ENCODE measurements at places on chromosomes 3 and 15. TPM values are rescaled to one million over a fixed set of nuclear protein-coding genes. Genes with fewer than 3 reads are reported as not detected.

PLSCR4 gene
- polyA plus RNA-seq, result 15.2 TPM

CACNA1D gene
- 18.2 TPM for polyA plus RNA-seq

SCG5 gene
- 19.0 TPM for polyA plus RNA-seq

MKRN3 gene
- 0.24 TPM for polyA plus RNA-seq

SEMA6D gene
- 30.9 TPM for polyA plus RNA-seq

SLC6A1 gene
- 1.9 TPM for polyA plus RNA-seq

GALNT15 gene
- polyA plus RNA-seq, result 1.6 TPM

NPRL2 gene
- polyA plus RNA-seq, result 35.9 TPM

FRMD4B gene
- polyA plus RNA-seq, result 45.6 TPM

ANKUB1 gene
- polyA plus RNA-seq, result 0.67 TPM

GPX1 gene
- 96.7 TPM for polyA plus RNA-seq

CCR3 gene
- 0.09 TPM for polyA plus RNA-seq

TARS3 gene
- polyA plus RNA-seq, result 25.0 TPM

KBTBD13 gene
- 0.03 TPM for polyA plus RNA-seq

PXYLP1 gene
- polyA plus RNA-seq, result 32.2 TPM

PPP1R14D gene
- 0.44 TPM for polyA plus RNA-seq

UPK1B gene
- polyA plus RNA-seq, result 3.5 TPM

ROPN1 gene
- 0.09 TPM for polyA plus RNA-seq

SYNPR gene
- not detected for polyA plus RNA-seq

Measured in renal cortex interstitium (tissue), 15 donors.